Esophagus squamous epithelium (tissue), 5 donors: ENCODE measurements at places on chromosomes 6 and 20. TPM values are rescaled to one million over a fixed set of nuclear protein-coding genes. Genes with fewer than 3 reads are reported as not detected.

The NKX2-2 gene
- total RNA-seq = not detected

The ZNF217 gene
- 21.5 TPM for total RNA-seq

The SLC9A8 gene
- total RNA-seq = 11.5 TPM

The SFTA2 gene
- 6.6 TPM for total RNA-seq

The C20orf141 gene
- total RNA-seq = not detected

The RGS17 gene
- 0.19 TPM for total RNA-seq

The STMND1 gene
- total RNA-seq = not detected

The KCNK5 gene
- 11.0 TPM for total RNA-seq

The HLA-DMA gene
- 19.5 TPM for total RNA-seq

DNA sequence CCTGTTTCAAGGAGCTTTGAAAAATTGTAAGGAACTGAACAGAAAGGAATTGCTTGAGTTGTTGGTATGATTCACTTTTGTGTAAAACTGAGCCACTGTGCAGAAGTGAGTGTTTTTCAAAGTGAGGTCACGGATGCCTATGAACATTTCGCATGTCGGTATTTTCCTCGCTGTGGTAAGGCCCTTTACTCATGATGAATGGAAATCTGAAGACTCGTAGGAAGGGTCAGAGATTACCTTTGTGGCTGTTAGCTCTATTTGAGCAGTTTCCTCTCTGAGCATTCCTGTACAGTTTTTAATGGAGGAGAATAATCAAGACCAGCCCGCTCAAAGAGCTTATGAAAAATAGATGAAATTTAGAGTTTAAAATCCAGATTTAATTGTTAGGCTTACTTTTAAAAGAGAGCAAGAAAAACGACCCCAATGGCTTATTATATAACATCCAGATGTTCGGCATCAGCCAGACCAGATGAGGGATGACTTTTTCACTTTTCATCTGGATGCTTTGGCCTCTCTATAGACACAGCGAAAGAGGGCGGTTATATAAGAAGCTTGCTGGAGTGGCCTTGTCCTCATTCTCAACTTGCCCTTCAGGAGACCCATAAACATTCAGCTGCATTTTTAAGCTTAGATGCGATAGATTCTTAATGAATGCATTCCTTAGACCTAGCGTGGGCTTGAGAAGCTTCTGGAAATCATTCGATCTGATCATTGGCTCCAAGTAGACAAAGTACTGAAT, 99.5 kb downstream of the CD83 start:
- no peak overlapping the region for H3K4me3 ChIP-seq
- H3K27ac ChIP-seq = no peak overlapping the region
- H3K36me3 ChIP-seq = no peaks in the 10 kb centered on the region

GRCh38 chr20:1784586-1784985, 110.6 kb upstream of the SIRPA start:
- DNase-seq = no peak
- no peaks in the 10 kb centered on the region for H3K36me3 ChIP-seq
- no peak overlapping the region for H3K27ac ChIP-seq
- no peaks in the 10 kb centered on the region for H3K27me3 ChIP-seq
- no peaks in the 10 kb centered on the region for H3K4me1 ChIP-seq

DNA sequence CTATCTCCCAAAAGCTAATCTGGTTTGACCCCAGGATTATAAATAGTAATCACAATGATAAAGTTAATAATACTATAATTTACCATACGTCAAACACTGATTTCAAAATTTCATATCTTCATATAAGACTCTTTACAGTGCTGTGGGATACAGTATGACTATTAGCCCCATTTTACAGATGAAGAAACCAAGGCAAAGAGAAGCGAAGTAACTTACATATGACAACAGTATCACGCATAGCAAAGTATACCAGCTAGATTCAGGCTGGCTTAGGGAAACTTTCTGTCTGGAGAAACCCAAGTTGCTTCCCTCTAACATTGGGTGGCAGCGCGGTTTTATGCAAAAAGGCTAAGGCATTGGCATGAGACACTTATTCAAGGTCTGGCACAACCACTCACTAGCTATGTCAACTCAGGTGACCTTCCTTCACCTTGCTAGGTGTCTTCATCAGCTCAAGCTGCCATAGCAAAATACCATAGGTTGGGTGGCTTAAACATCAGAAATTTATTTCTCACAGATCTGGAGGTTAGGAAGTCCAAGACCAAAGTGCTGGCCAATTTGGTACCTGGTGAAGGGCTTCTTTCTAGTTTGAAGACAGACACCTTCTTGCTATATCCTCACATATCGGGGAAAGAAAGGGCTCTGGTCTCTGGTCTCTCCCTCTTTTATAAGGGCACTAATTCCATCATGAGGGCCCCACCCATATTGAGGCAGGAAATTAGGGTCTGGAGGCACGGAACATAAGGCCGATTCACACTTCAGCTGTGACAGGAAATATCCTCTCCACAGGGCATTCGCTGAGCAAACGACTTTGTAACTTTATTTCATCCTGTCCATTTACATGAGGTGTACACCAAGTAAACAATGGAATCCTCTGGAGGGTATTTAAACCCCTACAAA, 22.4 kb upstream of the UTRN start:
- no peak for DNase-seq
- no peaks in the 10 kb centered on the region for H3K27me3 ChIP-seq
- no peak overlapping the region for H3K4me3 ChIP-seq
- no peaks in the 10 kb centered on the region for H3K36me3 ChIP-seq
- H3K27ac ChIP-seq = no peak overlapping the region

- DNase-seq = no peak
- H3K27me3 ChIP-seq = no peaks in the 10 kb centered on the region
- H3K36me3 ChIP-seq = no peaks in the 10 kb centered on the region
- peaks cover 6% of the 10 kb centered on the region for H3K4me1 ChIP-seq
- peak overlapping the region; percentile 63 for H3K27ac ChIP-seq
Observed at GRCh38 chr6:136250686-136251008, 536 bp upstream of the MTFR2 start.

- H3K27ac ChIP-seq = no peak overlapping the region
- no peaks in the 10 kb centered on the region for H3K36me3 ChIP-seq
- peaks cover 11% of the 10 kb centered on the region for H3K4me1 ChIP-seq
- DNase-seq = no peak
- no peaks in the 10 kb centered on the region for H3K27me3 ChIP-seq
Observed at GRCh38 chr6:24926192-24926591, 9.6 kb downstream of the RIPOR2 start.

GRCh38 chr20:50518270-50518721, 8.1 kb downstream of the PTPN1 start:
- H3K4me3 ChIP-seq = no peak overlapping the region
- DNase-seq = no peak
- H3K27ac ChIP-seq = peak overlapping the region; percentile 97
- peaks cover 100% of the 10 kb centered on the region for H3K4me1 ChIP-seq
- no peaks in the 10 kb centered on the region for H3K36me3 ChIP-seq

- H3K36me3 ChIP-seq = peaks cover 8% of the 10 kb centered on the region
- no peak for DNase-seq
- peak overlapping the region; percentile 49 for H3K4me3 ChIP-seq
- peak overlapping the region; percentile 60 for H3K27ac ChIP-seq
- H3K27me3 ChIP-seq = no peaks in the 10 kb centered on the region
Observed at GRCh38 chr6:41682497-41683272, 44.4 kb downstream of the MDFI start.

- no peak overlapping the region for H3K27ac ChIP-seq
- H3K4me3 ChIP-seq = no peak overlapping the region
- H3K36me3 ChIP-seq = no peaks in the 10 kb centered on the region
Observed at GRCh38 chr6:163231356-163232014, 183.0 kb upstream of the QKI start.

DNA sequence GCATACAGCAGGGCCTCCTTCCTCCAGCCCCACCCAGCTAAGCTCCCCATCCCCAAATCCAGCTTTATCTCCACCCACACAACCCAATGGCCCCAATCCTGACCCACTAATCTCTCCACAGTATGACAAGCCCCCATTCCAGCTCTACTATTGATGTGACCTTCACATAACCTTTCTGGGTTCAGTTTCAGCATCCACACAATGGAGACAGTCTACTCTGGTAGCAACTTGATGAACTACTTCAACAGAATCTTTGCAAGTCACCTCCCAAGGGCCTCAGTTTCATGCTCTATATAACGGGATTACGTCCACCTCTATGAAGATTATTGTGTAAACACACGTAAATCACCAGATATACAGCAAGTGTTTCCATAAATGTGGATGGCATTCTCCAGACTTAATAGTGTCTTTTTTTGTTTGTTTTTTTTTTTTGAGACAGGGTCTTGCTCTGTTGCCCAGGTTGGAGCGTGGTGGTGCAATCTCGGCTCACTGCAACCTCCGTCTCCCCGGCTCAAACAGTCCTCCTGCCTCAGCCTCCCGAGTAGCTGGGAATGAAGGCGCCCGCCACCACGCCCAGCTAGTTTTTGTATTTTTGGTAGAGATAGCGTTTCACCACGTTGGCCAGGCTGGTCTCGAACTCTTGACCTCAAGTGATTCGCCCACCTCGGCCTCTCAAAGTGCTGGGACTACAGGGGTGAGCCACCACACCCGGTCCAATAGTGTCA, 1.4 kb downstream of the AHCY start:
- H3K4me1 ChIP-seq = peaks cover 17% of the 10 kb centered on the region
- H3K4me3 ChIP-seq = peak overlapping the region; percentile 79
- no peaks in the 10 kb centered on the region for H3K27me3 ChIP-seq
- no peaks in the 10 kb centered on the region for H3K36me3 ChIP-seq

DNA sequence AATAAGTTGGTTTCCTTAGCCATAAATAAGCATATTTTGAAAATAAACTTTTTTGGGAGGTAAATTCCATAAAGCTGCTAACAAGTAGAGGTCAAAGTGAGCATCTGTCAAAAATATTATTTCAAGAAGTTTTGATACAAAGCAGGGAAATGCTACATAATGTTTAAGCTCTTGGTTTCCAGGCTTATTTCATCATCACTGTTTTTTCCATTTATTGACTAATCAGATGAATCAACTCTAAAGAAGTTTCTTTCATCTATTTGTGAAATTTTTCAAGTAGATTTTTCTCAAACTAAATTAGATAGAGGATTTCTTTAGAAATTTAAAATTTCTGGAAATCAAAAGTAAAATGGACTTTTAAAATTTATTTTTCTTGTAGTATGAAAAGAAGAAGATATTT, 89.5 kb upstream of the TBX18 start:
- H3K4me3 ChIP-seq = no peak overlapping the region
- no peaks in the 10 kb centered on the region for H3K36me3 ChIP-seq
- no peak overlapping the region for H3K27ac ChIP-seq
- DNase-seq = no peak
- no peaks in the 10 kb centered on the region for H3K27me3 ChIP-seq

- no peaks in the 10 kb centered on the region for H3K4me1 ChIP-seq
- H3K27ac ChIP-seq = no peak overlapping the region
- DNase-seq = no peak
- no peaks in the 10 kb centered on the region for H3K36me3 ChIP-seq
Observed at GRCh38 chr6:129031051-129031599, 148.2 kb downstream of the LAMA2 start.
